ENCODE measurements at places on chromosomes 5 and 9.

- no peak for DNase-seq
Measured at GRCh38 chr5:169281625-169282024, 19.3 kb downstream of the SLIT3 start.

GRCh38 chr5:1507014-1507375 lies 16.8 kb downstream of the LPCAT1 start:
- no peak for DNase-seq

- DNase-seq: no peak
Measured at GRCh38 chr9:129685220-129685932, 19.9 kb downstream of the PRRX2 start.

- no peak for DNase-seq
Measured at GRCh38 chr9:90441814-90442213, 200.8 kb downstream of the DIRAS2 start.

- no peak for DNase-seq
Measured at GRCh38 chr9:112887381-112887780, 3.3 kb downstream of the SLC46A2 start.

- no peak for DNase-seq
Measured at GRCh38 chr5:72569408-72569944, 62.3 kb upstream of the ZNF366 start.

DNA sequence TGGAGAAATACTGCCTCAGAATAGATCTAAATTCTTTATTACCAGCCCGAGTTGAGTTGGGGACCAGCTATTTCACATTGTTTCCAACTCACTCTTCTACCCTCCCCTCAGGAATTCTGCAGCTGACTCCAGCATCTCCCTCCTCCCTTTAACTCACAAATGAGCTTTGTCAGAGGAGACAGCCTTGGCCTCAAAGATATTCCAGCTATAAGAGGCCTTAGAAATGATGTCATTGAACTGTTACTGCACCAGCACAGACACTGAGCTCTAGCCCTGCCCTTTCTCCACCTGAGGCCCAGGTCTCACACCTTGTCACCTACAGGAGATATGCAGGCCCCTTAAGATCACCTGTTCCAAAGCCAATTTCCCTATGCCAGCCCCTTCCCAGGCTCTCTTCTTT lies 78.4 kb upstream of the ATP10B start:
- DNase-seq: no peak

GRCh38 chr9:28051559-28052503 lies 478.6 kb upstream of the C9orf72 start:
- no peak for DNase-seq

- DNase-seq: no peak
Measured at GRCh38 chr5:132439521-132440089, 51.0 kb downstream of the IRF1 start.

DNA sequence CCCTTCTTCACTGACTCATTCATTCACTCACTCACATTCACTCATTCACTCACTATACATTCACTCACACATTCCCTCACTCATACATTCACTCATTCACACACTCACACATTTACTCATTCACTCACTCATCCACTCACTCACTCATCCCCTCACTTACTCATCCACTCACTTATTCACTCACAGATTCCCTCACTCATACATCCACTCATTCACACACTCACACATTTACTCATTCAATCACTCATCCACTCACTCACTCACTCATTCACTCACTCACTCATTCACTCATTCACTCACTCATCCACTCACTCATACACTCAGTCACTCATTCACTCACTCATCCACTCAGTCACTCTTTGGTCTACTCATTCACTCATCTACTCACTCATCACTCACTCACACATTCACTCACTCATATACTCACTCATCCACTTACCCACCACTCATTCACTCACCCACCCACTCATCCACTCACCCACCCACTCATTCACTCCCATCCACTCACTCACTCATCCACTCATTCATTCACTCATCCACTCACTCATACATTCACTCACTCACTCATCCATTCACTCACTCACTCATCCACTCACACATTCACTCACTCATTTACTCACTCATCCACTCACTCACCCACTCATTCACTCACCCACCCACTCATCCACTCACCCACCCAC lies 27.2 kb downstream of the WNK2 start:
- no peak for DNase-seq

- no peak for DNase-seq
Measured at GRCh38 chr5:19140276-19140675, 847.7 kb downstream of the CDH18 start.

DNA sequence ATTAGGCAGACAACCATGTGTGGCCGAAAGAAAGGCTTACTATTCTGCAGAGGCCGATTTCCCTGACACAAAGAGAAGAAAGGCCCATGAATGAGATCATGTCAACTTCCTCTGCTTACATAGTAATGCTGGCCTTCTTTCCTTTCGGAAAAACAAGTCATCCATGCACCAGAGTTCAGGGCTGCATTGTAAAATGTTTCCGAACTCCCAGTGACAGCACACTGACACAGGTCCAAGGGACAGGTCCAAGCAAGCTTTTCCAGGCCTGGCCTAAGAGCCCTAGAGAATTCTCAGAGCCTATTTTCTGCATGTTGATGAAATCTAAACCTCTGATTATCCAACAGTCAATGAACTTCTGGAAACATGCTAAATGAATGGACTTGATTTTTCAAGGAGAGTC lies 140.9 kb downstream of the ZNF608 start:
- no peak for DNase-seq

GRCh38 chr5:4295663-4296339 lies 700.2 kb downstream of the IRX1 start:
- DNase-seq: no peak

- no peak for DNase-seq
Measured at GRCh38 chr9:15295761-15296405, 11.1 kb downstream of the TTC39B start.

DNA sequence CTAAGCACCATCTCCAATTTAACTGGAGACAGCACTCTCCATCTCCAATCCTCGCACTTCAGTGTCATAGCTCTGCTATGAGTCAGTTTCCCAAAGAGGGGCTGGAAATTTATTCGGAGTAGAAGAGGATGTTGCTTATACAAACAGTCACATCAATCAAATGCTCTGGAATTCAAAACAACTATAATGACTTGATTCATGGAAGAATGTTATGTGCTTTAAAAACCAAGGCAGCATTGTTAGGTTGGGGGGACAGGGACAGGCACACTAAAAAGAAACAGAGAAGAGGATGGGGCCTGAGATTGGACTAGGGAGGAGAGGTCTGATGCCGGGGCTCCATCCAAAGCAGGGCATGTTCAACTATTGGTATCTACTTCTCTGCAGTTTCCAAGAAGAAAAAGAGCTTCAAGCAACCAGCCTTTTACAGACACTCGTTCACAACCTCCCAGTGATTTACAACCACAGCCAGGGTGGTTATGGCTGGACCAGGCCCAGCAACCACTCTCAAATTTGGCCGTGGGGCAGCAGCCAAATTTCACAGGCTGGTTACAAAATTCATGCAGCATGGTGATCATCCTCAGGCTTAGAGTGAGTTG lies 117.5 kb upstream of the ZNF366 start:
- no peak for DNase-seq

DNA sequence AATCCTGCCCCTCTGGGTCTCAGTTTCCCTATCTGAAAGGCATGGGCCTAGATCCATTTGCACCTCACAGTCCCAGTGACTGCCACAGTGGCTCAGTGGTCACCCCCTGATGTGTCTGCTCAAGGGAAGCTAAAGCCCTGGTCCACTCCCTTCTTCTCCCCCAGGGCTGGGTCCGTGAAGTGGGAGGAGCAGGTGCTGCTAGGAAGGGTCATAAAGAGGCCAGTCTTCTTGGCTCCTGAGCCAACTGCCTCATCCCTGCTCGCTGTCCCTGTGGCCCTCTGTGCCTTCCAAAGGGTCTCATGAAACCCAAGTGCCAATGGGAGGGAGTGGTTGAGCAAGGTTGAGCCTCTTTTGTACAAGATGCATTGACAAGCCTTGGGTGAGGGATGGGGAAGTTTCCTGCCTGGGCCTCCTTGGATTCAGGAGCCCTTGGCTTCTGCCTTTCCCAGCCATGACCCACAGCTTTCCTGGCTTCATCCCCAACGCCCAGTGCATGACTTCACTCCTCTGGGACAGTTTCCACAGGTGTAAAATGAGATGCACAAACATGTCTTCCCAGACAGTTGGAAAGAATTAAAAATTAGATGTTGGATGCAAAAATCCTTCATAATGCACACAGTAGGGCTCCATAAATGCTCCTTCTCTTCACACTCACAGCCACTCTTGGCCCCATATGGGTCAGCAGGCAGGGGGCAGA lies 1.6 kb upstream of the SLC6A7 start:
- no peak for DNase-seq

DNA sequence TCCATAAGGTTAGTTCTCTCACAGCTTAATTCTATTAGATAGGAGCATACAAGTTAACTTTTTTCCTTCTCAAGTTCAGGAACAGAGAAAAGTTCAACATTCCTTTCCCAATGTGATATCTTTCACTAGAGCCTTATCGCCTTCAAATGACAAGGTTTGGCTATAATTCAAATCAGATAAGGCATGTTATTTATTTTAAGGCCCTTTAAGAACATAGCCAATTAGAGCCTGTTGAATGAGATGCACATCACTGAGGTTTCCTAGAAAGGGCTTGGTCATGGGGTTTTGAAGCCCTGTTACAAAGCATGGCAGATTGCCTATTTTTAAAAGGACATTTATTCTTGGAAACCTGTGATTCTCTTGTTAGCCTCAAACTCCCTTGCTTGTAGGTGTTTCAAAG lies 123.4 kb downstream of the BASP1 start:
- DNase-seq: no peak

- DNase-seq: no peak
Measured at GRCh38 chr9:84405667-84406066, 65.1 kb upstream of the SLC28A3 start.

DNA sequence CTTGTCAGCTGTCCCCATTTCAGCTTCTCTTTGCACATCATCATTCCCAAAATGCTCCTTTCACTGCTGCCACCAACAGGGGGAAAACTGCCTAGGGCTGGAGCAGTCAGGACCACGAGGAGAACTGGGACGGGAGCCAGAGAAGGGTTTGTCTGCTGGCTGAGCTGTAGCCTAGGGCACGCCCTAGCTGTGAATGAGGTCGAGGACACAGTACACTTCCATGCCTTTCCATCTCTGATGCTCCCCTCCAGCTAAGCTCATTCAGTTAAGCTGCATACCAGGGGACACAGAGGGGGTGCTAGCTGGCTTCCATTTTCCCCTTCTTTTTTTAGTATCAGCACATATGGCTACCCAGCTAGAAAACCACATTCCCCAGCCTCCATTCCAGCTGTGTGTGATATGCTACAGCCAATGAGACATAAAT lies 64.7 kb downstream of the STK10 start:
- DNase-seq: no peak

GRCh38 chr9:121288673-121289025 lies 20.7 kb downstream of the GSN start:
- no peak for DNase-seq

- no peak for DNase-seq
Measured at GRCh38 chr9:77953590-77953989, 78.0 kb downstream of the GNAQ start.

DNA sequence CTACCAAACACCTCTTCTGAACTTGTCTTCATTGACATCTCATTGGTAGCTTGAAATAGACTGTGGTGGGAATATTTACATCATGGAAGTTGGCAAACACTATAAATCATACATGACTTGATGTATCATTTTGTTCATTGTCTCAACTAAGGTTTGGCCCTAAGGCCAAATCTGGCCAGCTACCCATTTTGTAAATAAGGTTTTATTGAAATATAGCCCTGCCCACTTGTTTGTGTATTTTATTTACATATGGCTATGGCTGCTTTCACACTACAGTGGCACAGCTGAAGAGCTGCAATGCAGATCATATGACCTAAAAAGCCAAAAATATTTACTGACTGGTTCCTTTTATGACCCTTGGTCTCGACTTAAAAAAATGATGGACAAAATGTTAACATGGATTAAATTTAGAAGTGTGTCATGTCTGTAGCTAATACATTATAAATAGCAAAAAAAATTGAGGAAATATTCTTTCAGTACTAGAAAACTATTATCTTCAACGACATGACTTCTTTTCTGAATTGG lies 22.1 kb downstream of the FAM240B start:
- no peak for DNase-seq

- no peak for DNase-seq
Measured at GRCh38 chr5:153584126-153584959, 93.9 kb downstream of the GRIA1 start.

- DNase-seq: no peak
Measured at GRCh38 chr5:88426441-88426840, 157.8 kb upstream of the TMEM161B start.

- no peak for DNase-seq
Measured at GRCh38 chr5:36491856-36492255, 114.5 kb upstream of the SLC1A3 start.

DNA sequence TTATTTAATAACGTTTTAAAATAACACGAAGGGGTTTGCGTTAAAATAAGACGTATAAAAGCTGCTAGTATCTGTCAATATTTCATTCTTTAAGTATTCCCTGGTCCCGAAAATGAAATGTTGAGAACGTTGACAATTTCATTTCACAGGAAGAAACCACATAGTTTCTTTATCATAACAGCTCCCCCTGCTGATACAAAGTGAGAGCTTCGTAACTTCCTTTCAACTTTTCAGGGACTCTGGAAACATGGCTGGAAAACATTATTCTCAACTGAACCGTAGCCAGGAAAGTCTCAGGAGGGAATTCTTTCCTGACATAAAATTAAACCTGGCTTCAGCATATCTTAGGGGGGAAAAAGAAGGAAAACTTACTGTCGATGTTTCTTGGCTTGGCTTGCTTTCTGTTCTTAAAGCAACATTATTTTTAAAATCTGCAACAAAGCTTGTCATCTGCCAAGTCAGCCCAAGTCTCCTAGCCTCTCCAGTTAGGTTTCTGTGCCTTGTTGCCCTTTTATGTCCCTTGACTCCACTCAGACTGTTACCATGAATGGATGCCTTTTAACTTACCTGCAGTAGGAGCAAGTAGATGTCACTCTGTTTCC lies 122.9 kb upstream of the DAB2 start:
- DNase-seq: no peak

GRCh38 chr9:96442491-96442890 lies 7.5 kb upstream of the HABP4 start:
- no peak for DNase-seq

GRCh38 chr5:127838661-127839060 lies 135.5 kb downstream of the CCDC192 start:
- no peak for DNase-seq

DNA sequence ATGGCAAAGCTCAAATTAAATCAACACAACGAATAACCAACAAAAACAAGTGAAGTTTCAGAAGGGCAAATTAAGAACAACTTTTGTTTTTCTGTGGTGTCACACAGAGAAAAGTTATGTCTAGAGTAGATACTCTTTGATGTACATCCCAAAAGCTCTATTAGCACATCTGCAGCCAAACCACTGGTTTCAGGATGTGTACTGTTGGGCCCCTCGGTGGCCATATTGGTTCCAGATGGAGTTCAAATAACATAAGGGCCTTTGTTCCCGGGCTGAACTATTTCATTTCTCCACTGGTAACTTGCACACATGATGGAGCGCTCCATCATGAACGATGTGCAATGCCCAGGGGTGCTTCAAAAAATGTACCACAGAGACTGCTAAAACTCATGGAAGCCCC lies 126.1 kb downstream of the SEMA5A start:
- no peak for DNase-seq

Data from activated CD4-positive, CD25-positive, alpha-beta regulatory T cell treated with anti-CD3 and anti-CD28 coated beads, Interleukin-2, amount 50 U/mL, for 72 hours (primary cell).